ENCODE measurements at places on chromosomes 1 and 21.

DNA sequence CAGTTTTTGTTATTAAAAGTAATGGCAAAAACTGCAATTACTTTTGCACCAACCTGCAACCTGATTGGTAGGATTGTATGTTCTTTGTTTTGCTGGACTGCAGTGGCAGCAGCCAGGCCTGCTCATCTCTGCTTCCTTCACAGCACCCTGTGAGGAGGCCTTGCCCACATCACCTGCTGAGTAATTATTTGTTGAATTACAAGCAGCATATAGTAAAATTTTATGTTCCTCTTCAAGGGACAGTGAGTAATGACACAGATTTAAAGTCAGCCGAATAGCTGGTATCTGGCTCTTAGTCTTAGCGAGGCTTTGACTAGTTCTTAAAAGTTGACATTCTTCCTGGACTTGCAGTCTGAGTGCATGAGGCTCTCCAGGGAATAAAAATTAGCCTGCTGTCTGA is 435.1 kb downstream of the PRDM2 start:
- DNase-seq: no peak

DNA sequence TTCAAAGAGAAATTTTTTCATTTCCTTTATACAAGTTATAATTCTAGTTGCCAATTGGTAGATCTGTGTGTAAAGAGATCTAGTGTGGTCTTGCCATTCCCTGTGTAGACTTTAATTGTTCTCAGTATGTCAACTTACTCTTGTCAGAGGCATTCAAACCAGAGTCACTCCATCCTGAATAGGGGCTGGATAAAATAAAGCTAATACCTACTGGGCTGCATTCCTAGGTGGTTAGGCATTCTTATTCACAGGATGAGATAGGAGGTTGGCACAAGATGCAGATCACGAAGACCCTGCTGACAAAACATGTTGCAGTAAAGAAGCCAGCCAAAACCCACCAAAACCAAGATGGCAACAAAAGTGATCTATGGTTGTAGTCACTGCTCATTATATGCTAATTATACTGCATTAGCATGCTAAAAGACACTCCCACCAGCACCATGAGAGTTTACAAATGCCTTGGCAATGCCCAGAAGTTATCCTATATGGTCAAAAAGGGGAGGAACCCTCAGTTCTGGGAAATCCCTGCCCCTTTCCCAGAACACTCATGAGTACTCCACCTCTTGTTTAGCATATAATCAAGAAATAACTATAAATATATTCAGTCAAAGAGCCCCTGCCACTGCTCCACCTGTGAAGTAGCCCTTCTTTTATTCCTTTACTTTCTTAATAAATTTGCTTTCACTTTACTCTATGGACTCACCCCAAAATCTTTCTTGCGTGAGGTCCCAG is 74.0 kb upstream of the ADAMTS5 start:
- no peak for DNase-seq

- no peak for DNase-seq
Measured at GRCh38 chr1:82778612-82779011, 977.9 kb downstream of the ADGRL2 start.

- no peak for DNase-seq
Measured at GRCh38 chr1:47481936-47482335, 44.1 kb downstream of the FOXD2 start.

- no peak for DNase-seq
Measured at GRCh38 chr1:57345916-57346315, 77.9 kb downstream of the DAB1 start.

DNA sequence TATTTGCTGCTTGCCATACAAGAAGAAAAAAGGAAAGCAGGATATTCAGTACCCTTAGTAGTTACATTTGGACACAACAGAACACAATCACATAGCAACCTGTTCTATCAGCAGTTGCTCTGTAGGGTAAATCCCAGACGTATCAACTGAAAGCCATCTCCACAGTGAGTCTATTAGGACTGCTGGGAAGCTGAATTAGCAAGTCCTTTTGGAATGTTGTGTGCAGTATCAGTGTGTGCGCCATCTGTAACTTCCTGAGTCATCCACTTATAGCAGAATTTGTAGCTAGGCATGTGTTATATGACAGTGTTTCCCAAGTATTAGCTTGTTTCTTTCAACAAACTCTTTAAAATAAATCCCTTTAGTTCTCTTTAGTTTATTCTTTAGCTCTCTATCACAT is 21.3 kb downstream of the CCDC30 start:
- DNase-seq: no peak

DNA sequence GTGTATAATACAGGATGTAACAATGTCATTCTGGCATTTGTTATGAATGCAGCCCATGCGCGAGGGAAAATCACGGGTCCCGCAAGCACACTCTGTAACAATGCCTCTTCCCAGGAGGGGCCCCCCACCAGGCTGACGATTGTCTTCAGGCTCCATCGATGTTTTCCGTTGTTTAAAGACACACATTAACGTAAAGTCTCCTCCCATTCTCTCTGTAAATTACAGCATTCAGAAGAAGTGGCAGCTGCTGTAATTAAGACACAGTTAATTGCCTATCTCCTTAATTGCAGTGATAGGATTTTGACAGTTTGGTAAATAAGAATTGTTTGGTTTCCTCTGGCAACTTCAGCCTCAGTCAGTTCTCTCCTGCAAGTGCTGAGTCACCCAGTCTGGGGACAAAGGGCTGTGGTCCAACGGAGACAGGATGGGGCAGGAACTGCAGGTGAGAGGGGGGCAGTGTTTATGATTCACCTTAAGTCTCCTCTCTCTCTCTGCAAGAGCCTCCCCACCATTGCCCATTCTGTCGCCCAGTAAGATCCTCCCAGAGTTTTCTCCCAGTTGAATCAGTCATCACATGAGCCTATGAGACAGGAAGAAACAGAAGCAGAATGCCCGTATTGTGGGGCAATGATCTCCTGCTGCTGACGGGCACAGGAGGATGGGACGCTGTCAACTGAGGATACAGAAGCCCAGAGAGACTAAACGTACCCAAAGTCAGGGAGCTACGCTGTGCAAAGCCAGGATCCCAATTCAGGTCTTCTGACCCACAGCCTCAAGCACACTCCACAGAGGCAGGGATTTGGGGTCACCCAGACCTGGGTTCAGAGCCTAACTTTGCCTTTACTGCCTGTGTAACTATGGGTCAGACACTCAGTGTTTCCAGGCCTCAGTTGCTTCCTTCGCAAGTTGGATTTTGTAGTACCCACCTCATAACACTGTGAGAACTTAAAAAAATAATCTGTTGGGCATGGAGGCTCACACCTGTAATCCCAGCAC is 110.0 kb downstream of the ADSS2 start:
- DNase-seq: peak; percentile 57

Data from D341Med (cell line).